BE2C (cell line): ENCODE measurements at places on chromosomes 7 and 10.
A peak's percentile ranks its signal among the peaks of the same experiment; 100 is the strongest.

DNA sequence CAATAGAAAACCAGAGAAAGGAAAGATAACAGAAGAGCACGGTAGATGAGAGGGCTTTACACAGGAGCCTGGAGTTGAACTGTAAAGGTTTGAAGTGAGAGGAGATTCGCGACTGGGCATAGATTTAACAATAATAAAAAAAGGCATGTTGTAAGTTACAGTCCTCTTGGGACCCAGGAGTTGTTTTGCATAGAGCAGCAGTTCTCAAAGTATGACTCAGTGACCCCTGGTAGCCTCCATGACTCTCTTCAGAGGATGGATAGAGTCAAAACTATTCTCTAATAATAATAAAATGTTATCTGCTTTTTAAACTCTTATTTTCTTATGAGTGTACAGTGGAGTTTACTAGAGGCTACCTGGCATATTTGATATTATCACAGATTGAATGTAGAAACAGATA, 262.3 kb downstream of the SORCS3 start:
- DNase-seq: no peak

- no peak for DNase-seq
Measured at GRCh38 chr7:70113078-70113477, 514.8 kb downstream of the AUTS2 start.

- DNase-seq: no peak
Measured at GRCh38 chr7:108424013-108424412, 32.2 kb downstream of the NRCAM start.

DNA sequence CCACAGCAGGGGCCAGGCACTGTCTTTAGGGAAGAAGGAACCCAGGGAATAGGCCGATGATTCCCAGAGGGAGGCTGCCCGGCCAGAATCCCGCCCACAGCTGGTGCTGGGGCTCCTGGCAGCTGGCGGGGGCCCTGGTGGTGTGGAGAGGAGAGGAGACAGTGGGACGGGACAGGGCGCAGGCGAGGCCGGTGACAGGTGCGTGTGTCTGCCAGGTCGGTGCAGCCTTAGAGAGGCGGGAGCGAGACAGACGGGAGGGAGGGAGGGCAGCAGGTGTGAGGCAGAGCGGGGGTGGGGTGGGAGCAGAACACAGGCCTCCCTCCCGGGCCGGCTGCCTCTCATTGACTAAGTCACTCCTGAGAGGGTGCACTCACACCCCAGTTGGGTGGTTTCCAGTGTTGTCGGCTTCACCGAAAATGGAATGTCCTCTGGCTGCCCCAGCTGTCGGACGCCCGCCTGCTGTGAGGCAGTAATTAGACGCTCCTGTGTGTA, 55.2 kb downstream of the ELFN1 start:
- peak; percentile 53 for DNase-seq

DNA sequence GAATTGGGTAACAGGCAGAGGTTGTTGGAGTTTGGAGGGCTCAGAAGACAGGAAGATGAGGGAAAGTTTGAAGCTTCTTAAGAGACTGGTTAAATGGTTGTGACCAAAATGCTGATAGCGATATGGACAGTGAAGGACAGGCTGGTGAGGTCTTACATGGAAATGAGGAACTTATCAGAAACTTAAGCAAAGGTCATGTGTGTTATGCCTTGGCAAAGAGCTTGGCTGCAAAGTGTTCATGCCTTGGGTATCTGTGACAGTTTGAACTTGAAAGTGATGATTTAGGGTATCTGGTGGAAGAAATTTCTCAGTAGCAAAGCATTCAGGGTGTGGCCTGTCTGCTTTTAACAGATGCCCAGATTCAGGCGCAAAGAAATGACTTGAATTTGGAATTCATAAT, 64.5 kb upstream of the EEPD1 start:
- no peak for DNase-seq

GRCh38 chr10:63579371-63580014, 58.3 kb downstream of the REEP3 start:
- no peak for DNase-seq

- no peak for DNase-seq
Measured at GRCh38 chr7:3431306-3431705, 130.3 kb downstream of the SDK1 start.

DNA sequence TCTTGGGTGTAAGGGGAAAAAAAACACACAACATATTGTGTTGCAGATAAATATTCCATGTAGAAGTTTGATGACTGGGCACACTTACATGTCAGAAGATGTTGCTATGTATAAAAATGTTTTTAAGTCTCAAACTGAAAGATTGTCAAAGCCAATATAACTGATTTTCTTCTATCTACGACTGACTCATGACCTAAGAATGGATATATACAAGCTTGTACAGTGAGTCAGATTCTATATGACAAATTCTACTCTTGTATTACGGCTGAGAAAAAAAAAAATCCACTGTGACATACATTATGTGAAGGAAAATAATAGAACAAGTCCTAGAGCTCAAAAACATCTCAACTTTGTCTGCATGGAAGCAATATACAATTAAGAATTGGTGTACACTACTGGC, 343.0 kb upstream of the PCDH15 start:
- DNase-seq: no peak

GRCh38 chr10:94076325-94076841, 82.7 kb downstream of the PLCE1 start:
- no peak for DNase-seq

GRCh38 chr7:117950601-117951260, 77.5 kb upstream of the CTTNBP2 start:
- DNase-seq: no peak

DNA sequence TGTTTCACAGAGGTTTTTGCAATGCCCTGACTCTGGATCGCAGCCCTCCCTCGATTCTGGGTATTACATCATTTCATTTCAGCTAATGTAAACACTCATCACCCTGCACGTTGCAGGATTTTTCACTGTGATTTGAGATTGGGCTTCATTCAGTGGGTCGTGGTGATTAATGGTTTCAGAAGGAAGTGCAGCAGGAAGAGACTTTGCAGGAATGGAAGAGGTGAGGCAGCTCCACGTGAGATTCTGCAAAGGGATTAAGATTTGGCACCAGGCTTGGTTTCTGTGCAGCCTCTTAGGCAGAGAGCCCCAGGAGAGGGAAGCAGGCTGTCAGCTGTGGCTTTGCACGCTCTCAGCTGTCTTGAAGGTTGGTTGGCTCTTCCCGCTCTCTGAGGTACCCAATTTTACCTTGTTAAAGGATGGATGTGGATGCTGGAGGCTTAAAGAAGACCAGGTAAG, 95.2 kb downstream of the PLCE1 start:
- DNase-seq: no peak

DNA sequence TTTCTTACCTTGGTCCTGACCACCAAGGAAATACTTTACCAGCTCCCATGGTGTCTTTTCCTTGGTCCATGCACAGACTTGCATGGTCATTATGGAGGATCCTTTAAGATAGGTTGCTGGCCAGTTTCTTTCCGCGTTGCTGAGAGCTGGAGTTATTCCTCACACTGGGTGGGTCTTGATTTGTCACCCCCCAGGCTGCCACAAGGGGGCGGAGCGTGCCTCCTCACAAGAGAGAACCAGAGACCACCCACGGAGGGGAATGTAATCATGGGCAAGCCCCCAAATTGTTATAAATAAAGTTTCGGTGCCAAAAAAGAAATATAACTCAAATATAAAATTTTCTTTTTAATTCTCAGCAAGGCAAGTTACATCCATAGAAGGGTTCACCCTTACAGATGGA, 10.5 kb upstream of the TRIM24 start:
- DNase-seq: peak; percentile 54

DNA sequence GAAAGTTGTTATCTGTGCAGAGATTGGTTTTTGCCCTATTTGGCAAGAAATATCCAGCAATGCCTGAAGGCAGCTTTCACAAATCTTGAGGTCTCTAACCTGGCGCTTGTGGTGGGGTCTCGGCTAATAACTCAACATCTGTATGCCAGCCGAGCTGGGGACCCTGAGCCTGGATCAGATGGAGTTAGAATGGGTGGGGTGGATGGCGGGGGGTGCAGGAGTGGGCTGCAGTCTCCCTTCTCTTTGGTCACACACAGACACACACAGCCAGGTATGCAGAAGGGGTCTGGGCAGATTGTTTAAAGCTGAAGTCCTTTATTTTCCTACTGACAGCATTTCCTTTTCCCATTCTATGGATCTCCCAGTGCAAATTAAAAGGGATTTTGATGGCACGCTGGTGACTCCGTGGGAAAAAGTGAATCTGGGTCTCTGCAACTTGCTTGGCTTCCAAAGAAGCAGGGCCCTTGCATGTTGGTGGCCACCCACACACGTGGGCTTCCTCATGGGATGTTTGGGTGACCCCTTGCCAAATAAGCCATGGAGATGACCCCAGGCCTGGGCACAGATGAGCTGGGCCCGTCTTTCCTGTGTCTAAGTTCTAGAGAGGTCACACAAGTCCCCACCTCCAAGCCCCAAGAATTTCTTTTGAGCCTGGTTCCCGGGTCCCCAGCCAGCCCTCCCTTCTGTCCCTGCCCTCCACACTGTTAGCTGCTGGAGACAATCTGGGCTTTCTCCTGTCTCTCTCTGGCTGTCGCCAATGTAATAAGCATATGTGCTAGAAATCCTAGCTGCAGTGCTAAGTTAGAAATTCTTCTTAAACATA, 39.9 kb upstream of the EMX2 start:
- DNase-seq: no peak

DNA sequence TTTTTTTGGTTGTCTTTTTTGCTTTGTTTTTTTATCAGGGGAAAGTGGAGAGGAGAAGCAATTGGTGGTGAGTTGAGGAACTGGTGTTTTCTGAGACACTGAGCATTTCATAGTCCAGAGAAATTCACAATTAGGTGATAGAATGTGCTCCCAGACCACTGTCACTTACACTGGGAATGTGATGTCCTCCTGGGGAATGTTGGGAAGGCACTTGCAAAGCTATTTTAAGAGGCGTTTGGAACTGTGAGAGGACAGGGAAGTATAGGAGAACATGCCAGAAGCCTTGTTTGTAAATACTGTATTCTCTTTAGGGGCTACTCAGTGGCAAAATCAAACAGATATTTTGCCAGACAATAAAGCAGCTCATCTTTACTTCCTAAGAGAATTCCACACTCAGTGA, 16.0 kb downstream of the CHRM2 start:
- DNase-seq: no peak

- DNase-seq: no peak
Measured at GRCh38 chr10:8407501-8408021, 353.1 kb downstream of the GATA3 start.

DNA sequence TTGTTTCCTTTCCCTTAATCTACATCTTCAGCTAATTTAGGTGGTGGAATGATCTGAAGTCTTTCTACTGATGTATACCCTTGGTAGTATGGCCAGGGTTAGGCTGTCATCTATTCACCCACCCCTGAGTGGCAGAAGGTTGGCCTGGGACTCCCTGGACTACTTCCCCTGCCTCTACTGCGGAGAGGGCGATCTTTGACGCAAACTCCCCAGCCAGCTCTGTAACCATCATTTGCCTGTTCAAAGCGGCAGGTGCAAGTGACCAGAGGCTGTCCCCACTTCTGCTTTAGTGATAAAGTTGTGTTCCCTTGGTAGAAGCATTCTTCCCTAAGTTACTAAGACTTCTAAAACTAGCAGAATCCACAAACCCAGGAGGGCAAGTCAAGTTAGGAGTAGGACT, 70.8 kb upstream of the UNC5B start:
- DNase-seq: no peak

- no peak for DNase-seq
Measured at GRCh38 chr10:76309741-76310587, 878.5 kb downstream of the LRMDA start.

- DNase-seq: no peak
Measured at GRCh38 chr10:24097751-24098207, 111.2 kb upstream of the KIAA1217 start.

DNA sequence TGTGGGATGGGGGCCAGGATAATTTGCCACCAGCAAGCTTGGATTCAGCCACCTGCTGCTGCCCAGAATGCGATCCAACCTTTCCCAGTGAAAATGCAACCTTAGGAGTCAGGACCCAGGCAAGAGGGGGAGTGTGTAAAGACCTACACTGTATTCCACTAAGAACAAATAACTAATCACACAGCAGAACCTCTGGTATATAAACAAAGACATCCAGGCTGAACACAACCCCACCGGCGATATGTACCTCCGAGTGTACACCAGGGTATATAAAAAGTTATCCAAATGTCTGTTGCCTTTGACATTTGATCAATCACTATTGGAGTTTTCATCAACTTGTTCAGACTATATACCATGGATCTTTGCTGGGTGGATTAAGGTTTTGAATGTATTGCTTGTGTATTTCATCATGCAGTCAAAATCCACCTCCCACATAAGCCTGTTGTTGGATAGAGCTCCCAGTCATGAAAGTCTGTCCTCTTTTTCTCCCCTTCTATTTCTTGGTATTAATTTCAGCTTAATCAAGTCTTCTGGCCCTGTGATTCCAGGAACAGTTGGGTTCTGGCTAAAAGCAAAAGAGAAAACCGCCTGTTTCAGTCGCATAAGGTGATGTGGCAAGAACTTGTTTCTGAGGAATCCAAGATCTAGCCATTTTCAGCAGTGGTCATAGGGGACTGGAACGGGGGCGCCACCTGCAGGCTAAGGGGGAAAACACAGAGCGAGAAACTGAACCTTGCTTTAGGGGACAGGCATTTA, 290.7 kb downstream of the CCDC3 start:
- peak; percentile 60 for DNase-seq

GRCh38 chr10:73506491-73506890, 10.7 kb upstream of the PPP3CB start:
- DNase-seq: no peak

DNA sequence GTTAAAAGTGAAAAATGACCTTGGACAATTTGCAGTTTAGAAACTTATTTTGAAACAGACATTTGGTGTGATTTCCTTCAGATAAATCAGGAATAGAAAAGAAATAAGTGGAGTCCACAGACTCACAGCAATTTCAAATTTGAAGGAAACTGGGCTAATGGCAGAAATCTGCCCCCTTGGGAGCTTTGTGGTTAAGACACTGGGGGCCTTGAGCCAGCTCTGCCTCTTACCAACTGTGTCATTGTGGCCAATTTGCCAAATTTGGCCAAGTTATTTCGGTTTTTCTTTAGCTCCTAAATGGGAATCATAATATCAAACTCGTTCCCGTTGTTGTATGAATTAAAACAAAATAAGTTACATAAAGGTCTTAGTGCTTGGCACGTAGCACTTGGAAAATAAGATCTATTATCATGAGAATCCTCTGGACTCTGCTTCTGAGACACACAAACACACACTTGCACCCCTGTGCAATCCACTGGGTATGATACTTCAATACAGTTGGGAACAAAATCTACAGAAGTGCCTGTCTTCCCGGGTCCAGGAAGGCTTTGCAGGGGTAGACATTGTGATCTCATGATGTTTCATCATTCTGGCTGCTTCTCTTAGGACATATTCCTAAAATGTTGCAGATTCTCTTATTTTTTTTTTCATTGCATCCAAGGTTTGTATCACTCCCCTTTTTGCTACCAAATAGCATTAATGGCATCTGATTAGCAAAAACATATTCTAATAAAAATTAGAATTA, 4.9 kb downstream of the ARMC3 start:
- DNase-seq: no peak

DNA sequence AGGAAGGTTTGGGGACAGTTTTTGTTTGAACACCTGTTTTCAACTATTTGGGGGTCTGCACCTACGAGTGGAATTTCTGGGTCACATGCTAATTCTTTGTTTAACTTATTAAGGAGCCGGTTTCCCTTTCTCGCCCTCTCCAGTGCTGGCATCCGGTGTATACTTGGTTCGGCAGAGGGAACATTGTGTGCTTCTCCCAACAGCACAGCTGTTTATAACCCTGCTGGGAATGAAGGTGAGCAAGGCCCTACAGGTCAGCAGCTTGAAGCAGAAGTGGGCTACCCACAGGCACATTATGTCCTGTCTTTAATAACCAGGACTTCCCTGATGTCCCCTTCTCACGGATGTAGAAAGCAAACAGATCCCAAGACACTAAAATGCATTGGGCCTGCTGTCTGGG, 87.5 kb upstream of the PDCD4 start:
- no peak for DNase-seq

GRCh38 chr7:30826181-30826580, 55.0 kb downstream of the MINDY4 start:
- DNase-seq: no peak
